ENCODE measurements at places on chromosomes 5 and 9.

DNA sequence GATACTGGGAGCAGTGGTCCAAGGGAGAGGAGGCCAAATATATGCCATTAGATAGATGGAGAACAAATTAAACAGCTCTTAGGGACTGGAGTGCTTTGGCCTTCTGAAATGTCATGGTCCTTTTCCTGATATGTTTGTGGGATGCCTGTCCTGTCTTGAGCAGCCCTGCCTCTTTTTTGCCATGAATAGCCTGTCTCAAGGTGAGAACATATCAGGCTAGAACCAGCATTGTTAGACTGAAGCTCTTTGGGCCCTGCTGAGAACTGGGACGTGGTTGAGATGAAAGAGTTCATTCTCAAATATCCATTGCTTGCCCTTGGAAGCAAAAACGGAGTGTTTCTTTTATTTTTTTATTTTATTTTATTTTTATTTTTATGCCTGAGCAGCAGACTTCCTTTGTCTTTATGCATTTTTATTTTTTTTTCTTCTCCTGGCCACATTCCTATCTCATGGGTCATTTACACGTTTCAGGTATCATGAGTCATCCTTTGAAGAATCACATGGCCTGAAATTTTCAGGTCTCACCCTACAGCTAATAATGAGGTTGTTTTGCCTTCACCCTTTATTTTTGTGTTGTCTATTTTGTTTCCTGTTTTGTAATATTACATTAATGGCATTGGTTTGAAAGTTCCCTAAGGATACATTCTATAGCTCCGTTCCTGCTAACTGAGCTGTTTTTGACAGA lies 371.4 kb downstream of the PSAT1 start:
- no peak for DNase-seq

DNA sequence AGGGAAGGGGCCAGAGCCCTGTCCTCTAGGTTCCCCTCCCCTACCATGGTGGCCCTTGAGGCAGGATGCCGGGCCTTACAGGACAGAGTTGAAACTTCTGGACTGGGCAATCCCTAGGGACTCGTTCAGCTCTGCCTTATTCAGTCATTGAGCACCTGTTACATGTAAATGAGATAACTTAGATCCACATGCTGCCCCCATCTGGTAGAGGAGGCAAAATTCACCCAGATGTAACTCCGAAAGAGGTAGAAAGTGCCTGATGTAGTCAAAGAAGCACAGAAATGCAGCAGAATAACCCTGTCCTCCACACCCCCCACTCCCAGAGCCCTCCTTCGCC lies 1.5 kb downstream of the GGTA1 start:
- DNase-seq = peak; percentile 28

- no peak for DNase-seq
These were observed 248.7 kb downstream of the NR3C1 start for GRCh38 chr5:143154510-143155370.

DNA sequence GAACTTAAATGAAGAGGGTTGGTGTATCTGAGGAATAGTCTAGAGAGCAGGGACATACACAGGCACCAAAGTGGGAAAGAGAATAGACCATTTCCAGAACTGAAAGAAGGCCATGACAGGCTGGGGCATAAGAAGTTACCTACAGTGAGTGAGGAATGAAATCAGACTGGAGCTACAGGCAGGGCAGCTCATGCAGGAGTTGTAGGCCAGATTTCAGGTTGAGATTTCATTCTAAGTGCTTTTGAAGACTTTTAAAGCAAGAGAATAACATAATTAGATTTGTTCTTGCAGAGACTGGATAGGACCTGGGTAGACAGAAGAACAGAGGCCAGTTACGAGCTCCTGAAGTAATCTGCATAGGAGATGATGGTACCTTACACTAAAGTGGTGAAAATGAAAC lies 280.8 kb downstream of the KIAA0825 start:
- no peak for DNase-seq

DNA sequence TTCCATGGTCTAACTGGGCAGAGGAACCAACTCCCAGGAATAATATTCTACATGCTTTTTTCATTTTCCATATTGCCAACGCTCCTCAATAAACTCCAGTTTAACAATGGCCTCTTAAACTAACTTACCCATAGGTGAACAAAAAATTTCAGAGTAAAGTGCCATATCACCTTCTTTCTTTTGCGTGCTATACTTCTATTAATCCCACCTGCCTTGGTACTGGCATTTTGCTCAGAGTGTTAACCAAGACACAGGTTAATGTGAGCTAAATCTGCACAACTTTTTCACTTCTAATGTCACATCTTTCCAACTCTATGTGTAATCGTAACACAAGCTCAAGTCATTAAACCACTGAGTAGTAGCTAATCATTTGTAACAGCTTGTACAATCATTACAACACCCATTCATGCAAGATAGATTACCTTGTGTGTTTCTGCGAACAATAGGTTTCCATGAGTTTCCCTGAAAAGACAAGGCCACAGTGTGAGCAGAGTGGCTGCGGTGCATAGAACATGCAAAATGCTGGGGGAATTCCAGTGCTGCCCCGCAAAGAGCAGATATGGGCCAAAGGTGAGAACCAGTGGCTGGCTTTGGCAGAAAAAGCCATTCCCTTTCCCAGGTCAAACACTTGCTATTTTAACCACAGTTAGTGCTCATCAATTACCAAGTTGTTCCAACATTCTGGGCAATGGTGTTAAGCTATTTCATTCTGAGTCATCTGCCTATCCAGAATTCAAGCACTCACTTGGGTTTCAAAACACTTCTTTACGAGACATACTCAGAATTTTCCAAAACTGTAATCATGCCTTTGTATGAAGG lies 42.8 kb downstream of the TIMD4 start:
- DNase-seq = no peak

GRCh38 chr9:77063645-77064285 lies 44.3 kb downstream of the FOXB2 start:
- DNase-seq = peak; percentile 46

GRCh38 chr9:20200991-20201431 lies 412.2 kb upstream of the SLC24A2 start:
- DNase-seq = no peak

DNA sequence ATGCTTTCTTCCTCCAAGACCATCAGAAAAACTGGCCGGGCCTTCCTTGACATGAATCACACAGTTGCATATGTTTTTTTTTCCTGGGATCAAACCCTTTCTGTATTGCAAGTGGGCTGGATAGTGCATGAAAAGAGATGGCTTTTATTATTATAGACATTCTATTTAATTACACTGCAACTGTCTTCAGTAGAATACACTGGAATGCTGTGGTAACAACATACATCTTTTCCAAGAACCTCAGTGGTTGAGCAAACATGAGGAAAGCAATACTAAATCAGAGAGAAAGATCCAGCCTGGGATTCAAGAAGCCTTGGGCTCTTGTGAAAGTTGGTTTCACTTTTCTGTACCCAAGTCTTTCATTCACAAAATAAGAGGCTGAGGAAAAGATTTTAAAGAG lies 193.0 kb downstream of the DMAC1 start:
- DNase-seq = no peak

GRCh38 chr5:45454114-45454513 lies 242.1 kb downstream of the HCN1 start:
- no peak for DNase-seq

GRCh38 chr9:132548751-132549640 lies 33.4 kb upstream of the BARHL1 start:
- no peak for DNase-seq

GRCh38 chr9:122988920-122989621 lies 44.4 kb upstream of the GPR21 start:
- no peak for DNase-seq

DNA sequence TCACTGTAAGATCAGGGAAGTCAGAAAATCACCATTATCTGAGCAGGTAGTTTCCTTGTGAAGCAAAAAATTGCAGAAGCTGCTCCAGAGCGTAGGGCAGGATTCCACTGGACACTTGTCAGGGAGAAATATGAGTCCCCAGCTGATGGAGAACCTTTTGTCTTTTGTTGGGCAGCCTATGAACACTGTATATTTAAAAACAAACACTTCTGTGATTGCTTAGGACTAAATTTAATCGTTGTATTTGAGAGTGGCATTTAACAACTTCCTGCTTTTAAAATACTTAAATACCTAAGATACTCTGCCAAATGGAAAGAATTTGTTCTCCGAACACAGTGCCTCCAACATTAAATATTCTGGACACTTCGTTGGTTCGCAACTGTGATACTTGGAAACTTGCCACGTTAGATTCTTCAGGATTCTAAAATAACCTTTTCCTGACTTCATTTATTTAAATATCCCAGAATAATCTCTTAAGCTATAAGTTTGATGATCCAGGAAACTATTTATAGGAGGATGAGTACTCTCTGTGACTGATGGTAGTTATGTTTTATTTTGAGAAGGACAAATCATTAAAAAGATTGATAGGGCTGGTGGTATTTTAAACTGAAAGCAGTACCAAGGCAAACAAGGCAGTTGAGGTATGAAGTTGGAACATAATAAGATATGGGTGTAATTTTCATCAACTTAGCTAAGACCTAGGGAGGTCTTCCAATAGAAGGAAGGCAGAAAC lies 2.7 kb upstream of the HSPA4 start:
- DNase-seq = no peak

DNA sequence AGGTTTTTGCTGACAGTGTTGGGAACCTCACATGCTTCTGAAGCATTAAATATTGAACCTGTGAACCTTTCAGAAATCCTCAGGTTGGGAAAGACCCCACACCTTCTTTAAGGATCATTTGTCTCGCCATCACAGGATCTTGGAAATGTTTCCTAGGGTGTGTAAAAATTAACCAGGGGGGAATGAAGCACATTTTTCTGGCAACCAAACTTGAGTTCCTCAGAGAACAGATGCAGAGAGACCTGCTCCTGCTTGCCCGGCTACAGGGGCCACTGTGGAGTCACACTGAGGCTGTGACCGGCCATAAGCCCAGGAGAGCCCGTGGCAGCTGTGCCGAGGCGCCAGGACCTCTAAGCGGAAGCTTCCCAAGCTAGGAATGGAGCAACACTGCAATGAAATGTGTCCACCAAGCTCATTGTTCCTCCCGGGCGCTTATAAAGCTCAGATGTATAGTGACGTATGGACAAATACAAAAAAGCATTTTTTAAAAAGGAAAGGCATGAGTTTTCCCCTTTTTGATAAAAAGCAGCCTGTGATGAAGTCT lies 7.7 kb downstream of the CXCL14 start:
- DNase-seq = no peak

DNA sequence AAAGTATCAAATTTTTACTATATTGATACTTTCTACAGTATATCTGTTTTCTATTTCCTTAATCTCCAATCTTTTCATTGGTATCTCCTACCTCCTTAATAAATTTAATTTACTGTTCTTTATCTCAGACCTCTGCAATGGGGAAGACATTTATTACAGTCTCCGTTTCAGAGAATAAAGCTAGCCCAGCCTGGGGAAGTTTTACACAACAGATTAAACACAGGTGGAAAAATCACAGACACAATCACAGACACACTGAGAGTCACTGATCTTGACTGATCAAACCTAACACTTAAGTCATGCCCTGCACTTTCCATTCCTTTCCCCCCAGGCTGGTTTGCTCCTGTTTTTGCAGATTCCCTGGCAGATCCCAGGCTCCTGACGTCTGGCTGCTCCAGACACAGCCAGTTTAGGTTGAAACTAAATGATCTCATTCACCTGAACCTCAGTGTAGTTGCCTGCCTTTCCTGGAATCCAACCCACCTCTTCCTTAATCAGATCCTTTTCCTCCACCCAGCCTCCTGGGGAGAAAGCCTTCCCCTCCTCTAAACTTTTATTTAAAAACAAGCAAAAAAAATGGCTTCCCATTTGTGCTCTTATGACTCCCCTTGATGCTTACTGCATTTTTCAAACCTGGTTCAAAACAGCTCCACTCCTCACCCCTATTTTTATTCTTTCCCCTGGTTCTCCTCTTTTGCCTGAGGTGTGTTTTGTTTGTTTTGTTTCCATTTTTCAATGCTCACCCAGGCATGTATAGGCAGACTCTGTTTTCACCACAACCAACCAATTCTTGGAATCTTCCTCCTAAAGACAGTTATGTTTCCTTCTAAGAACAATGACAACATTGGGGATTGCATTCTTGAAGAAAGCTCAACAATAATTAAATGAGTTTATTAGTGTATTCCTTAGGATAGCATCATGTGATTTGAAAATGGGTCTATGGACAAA lies 29.5 kb upstream of the OSMR start:
- no peak for DNase-seq

DNA sequence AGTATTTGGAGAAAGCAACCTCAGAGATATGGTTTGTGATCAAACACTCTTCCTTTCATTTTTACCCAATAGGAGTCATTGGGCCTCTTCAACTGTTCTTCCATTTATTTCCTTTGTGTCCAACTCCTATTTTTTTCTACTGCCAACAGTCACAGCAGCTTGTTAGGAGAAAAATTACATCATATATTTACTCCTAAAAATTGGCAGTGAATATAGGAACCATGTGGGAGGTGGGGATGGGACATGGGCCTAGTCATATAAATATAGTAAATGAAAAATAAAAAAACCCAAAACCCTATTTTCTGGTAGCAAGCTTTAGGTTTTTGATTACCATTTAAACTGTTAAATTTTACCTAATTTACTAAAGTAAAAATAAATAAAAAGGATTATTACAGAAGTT lies 134.9 kb upstream of the MPDZ start:
- no peak for DNase-seq

GRCh38 chr5:144040615-144041305 lies 129.7 kb downstream of the YIPF5 start:
- DNase-seq = no peak

- no peak for DNase-seq
These were observed 11.8 kb downstream of the RMI1 start for GRCh38 chr9:83992407-83992806.

DNA sequence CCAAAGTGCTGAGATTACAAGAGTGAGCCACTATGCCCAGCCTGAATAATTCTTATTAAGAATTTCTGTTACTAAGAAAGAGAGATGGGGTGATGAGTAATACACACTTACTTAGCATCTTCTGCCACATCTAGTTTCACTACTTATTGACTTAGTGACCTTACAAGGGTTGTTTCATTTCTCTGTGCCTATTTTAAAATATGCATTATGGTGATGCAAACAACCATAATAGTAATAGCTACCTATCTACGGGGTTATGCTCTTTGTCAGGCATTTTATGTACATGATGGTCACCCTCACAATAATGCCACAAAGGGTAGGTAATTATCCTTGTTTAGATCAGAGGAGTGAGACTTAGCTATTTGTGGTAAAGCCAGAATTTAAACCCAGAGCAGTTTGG lies 499.0 kb upstream of the SGCD start:
- no peak for DNase-seq

DNA sequence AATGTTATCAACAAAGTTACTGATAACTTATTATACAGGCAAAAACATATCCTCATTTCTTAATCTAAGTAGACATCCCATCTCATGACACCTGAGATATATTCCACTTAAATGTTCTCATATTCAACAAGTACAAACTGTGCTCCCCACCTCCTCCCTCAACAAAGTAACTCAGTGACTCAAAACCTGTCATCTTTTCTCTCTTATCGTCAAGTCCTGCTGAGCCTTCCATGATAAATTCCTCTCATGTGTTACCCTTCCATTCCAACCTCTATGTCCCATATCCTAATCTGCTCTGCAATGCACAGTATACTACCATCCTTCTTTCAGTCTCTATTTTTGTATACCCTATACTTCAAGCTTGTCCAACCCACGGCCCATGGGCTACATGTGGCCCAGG lies 13.6 kb downstream of the RNF145 start:
- no peak for DNase-seq

Measured in AG09309 (cell line).